ENCODE measurements at places on chromosomes 2 and 18.

DNA sequence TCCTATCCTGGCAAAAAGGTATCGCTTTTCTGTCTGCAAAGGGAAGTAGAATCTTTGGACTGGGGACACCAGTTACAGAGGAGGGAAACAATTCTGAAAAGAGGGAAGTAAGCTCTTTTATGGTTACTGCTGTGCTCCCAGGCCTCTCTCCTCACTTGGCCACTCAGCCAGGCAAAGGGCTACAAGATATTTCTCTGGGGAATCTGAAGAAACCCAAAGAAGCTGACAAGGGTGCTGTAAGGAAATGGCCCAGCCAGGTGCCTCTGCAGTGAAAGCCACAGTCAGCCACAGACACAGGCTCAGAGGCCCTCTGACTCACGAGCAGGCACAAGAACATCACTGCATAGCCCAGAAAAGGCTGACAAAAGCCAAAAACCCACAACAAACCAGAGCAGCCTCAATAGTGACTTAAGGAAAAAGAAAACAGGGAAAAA, 5.8 kb downstream of the HDLBP start:
- no peak for DNase-seq

GRCh38 chr2:62826141-62826540, 120.6 kb downstream of the EHBP1 start:
- no peak for DNase-seq

DNA sequence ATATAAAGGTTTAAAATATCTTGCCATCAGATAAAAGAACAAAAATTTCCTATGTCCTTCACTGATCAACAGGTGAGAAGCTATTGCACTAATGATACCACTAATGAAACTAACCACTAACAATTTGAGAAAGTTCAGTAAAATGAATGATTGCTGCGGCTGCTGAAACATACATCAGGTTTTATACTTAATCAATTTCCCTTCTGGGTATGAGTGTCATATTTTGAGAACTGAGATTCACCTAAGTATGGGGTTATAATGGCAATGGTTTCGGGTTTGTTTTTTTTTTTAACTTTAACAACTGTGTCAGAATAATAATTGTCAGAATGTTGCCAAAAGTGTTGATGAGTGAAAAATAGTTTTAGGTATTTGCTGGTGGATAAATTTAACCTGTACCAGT, 151.3 kb upstream of the SLC39A10 start:
- DNase-seq = no peak

GRCh38 chr2:128591022-128591860, 272.6 kb upstream of the HS6ST1 start:
- DNase-seq = no peak

GRCh38 chr2:233705911-233706506, 6.7 kb upstream of the UGT1A5 start:
- DNase-seq = no peak

DNA sequence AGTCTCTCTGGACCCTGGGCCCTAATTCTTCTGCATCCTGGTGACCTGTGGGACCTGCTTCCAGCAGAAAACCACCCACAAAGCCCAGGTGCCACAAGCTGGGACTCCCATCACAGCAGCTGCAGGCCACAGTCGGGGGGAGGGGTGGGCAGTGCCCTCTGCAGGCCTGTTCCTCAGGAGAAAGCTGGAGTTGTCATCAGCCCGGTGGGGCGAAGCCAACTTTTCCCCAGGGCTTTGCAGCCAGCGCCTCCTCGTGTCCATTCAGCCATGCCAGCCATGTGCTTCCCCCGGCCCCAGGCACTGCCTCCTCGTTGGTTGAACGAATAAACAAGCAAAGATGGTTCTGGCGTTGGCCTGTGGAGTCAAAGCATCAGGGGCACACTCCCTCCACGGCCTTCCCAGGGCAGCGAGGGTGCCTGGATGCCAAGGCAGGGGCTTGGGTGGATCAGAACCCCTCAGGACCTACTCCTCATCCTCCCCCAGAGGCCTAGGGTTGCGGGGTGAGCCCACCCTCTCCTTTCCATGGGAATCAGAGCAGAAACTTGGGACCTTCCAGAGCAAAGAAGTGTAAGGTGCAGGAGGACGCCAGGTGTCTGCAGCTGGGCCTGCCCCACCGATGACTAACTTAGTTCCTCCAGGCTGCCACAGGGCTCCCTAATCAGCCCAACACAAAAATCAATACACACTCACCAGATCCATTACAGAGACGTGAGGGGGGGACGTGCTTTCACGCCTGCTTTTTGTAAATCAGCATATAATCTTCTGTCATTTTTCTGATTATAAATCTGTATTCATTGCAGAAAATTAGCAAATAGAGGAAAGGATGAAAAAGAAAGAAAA, 75.7 kb upstream of the RAB6C start:
- DNase-seq = no peak

DNA sequence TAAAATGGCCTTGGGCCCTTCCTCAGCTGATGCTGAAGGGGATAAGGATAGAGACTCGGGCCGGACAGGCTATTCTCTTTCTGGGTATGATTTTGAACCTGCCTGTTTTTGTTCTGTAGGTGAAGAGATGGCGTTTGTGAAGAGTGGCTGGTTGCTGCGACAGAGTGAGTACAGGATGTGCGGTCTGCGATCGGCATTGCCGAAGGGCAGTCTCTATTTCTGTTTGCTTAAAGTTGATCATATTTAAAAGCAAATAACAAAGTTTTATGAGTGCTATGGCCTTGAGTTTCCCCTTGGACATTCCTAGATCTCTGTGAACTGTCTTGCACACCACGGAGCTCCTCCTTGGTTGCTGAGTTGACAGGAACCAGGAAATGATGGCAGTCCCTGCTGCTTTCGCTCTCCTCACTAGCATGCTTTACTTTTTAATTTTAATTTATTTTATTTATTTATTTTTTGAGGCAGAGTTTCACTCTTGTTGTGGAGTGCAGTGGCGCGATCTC, 15.7 kb downstream of the PLEKHB2 start:
- no peak for DNase-seq

DNA sequence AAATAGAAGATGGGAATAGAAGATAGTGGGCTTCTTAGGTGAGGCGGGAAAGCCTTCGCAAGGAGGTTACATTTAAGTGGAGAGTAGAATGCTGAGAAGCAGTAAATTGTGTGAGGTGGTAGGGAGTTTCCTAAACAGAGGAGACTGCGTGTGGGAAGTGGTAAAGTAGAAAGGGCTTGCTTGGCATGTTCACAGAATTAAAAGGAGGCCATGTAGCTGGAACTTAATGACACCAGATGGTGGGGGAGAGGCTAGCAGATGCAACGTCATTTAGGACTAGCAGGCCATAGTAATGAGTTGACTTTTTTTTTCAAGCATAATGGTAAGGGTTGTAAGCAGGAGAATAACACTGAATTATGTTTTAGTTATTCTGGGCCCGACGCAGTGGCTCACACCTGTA, 13.0 kb upstream of the RTN4 start:
- DNase-seq = no peak

- no peak for DNase-seq
Observed at GRCh38 chr2:146532509-146533147, 1312.2 kb upstream of the ACVR2A start.

- no peak for DNase-seq
Observed at GRCh38 chr2:58620896-58621295, 379.8 kb upstream of the FANCL start.

- DNase-seq = no peak
Observed at GRCh38 chr2:141068053-141068682, 1062.6 kb downstream of the LRP1B start.

GRCh38 chr18:44541159-44541558, 139.5 kb upstream of the SETBP1 start:
- peak; percentile 6 for DNase-seq

- DNase-seq = peak; percentile 79
Observed at GRCh38 chr18:76491473-76491775, 3.6 kb downstream of the ZNF516 start.

DNA sequence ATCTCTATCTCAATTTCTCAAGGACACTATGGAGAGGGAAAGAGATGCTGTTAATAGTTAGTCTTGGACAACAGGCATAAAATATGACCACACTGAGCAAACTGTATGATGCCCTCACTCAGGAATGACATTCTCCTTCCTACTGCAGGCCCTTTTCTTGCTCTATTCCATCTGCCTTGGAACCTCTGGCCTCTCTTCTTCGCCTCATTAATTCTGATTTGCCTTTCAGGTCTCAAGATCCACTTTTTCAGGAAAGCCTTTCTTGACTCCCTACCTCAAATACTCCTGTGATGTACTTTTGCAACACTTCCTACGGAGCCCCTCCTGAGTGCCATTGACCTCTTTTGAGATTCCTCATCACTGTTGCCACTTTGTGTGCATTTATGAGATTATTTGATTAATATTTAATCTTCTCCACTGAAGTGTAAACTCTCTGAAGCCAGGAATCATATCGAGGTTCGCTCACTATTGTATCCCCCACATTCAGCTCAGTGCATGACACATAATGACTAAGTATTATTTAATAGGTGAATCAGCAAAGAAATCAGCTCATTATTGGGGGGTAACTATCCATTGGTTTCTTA, 21.3 kb upstream of the SPP2 start:
- no peak for DNase-seq

- DNase-seq = no peak
Observed at GRCh38 chr2:146985753-146986152, 859.1 kb upstream of the ACVR2A start.

- DNase-seq = no peak
Observed at GRCh38 chr2:145021962-145022665, 502.2 kb upstream of the ZEB2 start.

- DNase-seq = no peak
Observed at GRCh38 chr2:145736871-145737270, 1217.0 kb upstream of the ZEB2 start.

- peak; percentile 41 for DNase-seq
Observed at GRCh38 chr2:84458551-84459017, 496 bp downstream of the SUCLG1 start.

- no peak for DNase-seq
Observed at GRCh38 chr2:50492477-50492851, 539.5 kb downstream of the NRXN1 start.
